ENCODE measurements at places on chromosomes 12 and 14.

GRCh38 chr14:75292101-75292563 is 13.5 kb downstream of the FOS start:
- no peak for DNase-seq

DNA sequence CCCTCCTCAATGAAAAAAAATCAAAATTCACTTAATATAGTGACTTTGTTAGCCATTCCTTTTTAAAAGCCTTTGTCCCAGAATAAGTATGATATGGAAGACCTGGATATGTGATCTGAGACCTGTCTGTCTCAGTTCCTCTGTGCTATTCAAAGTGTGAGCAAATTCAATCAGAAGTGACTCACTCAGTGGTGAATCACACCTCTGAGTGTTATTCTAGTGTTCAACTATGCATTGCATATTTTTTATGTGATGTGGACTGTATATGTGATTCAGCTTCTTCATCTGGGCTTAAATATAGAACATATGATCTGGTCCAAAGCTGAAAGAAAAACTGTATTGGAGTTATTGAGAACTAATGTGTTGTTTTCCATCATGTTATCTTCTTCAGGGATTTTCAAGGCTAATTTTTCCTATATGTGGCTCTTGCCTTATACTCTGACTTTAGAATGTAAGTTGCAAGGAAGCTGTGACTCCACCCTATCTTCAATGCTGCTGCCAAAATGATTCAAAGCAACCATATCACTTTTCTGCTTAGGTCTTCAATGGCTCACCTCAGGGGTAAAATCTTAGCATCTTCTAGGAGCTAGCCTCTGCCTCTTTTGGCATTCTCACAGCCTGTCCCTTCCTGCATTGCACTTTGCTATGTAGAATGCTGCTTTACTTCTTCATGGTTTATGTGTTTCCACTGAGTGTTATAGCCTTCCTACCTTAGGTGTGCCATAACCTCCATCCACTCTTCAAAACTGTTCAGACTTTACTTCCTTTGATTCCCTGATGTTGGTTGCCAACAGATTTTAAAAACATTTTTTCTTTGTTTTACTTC is 169.8 kb downstream of the OTOGL start:
- no peak for DNase-seq

GRCh38 chr14:82587226-82587625 is 1053.6 kb upstream of the SEL1L start:
- no peak for DNase-seq

GRCh38 chr12:83365317-83365716 is 678.6 kb downstream of the TMTC2 start:
- no peak for DNase-seq

DNA sequence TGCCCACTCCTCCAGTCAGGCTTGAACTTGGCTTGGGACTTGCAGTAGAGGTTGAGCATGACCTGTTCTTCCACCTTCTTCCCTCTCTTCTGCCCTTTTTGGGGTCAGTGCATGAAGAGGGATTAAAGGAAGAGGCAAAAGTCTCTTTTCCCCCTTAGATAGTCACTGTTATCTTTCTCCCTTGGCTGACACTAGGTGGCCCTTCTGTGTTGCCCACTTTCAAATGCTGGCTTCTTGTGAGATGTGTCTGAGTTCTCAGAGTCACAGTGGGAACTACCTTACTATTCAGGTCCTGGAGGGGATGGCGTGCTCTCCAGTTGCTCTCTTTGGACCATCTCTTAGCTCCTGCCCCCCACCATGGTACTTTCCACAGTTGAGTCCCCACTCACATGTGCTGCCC is 73.6 kb downstream of the GPR65 start:
- DNase-seq, result no peak

DNA sequence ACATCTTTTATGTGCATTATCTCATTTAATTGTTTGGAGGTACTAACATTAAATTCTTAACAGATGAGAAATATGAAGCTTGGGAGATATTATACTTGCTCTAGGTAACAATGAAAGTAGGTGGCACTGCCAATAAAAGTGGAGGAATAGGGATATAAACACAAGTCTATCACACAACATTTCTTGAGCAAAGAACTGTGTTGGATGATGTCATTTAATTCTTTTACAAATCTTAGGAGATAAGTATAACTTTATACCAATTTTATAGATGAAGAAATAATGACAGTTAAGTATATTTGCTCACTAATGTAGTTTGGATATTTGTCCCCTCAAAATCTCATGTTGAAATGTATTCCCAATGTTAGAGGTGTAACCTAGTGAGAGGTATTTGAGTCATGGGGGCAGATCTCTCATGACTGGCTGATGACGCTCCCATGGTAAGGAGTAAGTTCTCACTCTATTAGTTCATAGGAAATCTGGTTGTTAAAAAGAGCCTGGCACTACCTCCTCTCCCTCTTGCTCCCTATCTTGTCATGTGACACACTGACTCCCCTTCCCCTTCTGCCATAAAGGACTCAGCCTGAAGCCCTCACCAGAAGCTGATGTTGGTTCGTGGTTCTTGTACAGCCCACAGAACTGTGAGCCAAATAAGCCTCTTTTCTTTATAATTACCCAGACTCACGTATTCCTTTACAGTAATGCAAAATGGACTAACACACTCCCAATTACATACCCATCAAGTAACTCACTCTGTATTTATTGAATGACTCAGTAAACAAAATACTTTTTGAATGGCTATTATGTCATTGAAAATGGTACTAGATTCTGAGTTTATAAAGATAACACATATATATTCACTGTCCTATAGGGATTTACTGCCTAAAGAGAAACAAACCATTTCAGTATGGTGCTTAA is 146.8 kb upstream of the KITLG start:
- DNase-seq, result no peak

GRCh38 chr14:85399186-85399585 is 130.8 kb upstream of the FLRT2 start:
- DNase-seq, result no peak

GRCh38 chr14:80136358-80136757 is 74.9 kb downstream of the DIO2 start:
- DNase-seq, result no peak

GRCh38 chr12:111359914-111360276 is 9.0 kb downstream of the PHETA1 start:
- no peak for DNase-seq

DNA sequence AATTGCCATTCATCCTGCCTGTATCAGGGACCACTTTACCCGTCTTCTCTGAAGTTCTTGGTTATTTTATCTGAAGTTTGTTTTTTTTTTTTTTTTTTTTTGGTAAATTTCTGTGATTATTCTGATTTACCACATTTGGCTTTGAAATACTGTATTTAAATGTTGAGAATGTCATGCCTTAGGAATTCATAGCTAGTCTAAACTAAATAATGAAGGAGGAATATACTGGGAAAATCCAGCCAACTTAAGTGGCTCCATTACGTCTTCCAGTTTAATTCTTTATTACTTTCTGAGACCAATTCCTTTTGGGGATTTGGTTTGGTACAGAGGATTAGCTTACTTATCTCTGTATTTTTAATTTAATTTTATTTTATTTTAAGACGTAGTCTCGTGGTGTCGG is 60.3 kb upstream of the KCNMB4 start:
- no peak for DNase-seq

DNA sequence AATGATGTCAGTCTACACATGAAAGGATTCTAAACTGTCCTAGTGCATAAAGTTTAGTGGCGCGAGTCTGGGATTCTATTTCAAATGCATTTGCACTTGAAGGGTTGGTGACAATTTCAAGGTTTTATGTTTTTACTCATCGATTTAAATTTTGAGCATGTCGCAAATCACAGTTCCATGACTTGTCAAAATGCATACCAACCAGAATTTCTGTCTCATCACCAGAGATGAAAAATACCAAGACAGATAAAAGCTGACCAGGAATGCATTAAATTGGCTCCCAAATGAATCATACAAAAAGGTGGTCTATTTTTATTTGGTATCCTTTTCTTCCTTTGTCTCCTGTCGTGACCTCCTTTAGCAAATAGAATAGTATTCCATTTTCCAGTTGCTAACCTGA is 25.2 kb downstream of the TMEM30B start:
- DNase-seq, result no peak

- no peak for DNase-seq
Observed at GRCh38 chr12:29157486-29157946, 8.4 kb downstream of the FAR2 start.

Data from activated CD4-positive, alpha-beta T cell treated with anti-CD3 and anti-CD28 coated beads, Interleukin-2, amount 50 U/mL, for 4 hours (primary cell).